ENCODE measurements at places on chromosomes 13 and 19.

DNA sequence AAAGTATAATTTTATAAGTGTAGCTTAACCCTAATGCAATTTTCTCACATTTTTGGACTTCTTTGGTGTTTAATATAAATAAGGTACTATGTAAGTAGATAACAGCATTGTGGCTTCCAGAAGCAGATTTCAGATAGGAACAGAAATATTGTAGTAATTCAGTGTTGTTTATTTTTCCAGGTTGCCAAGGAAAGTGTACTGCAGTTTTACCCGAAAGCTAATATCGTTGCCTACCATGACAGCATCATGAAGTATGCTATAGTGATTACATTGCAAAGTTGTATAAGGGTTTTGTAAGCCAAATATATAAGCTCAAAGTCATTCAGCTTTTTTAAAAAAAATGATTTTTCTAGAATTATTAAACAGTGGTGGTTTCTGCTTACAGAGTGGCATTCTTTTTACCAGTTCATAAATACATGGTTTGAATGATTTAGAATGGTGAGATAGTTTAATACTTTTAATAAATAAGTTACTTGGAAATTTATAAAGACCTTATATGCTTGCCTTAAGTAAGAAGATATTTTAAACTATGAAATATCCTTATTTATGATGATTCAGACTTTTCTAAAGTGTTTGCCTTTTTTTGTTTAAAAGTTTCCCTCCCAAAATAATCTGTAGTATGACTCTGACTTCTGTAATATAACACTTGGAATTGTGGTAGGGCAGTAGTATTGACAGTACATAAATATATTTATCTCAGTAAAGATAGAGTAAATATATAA is 3.7 kb downstream of the UBA2 start:
- no peak for DNase-seq

GRCh38 chr19:44141191-44142058 is at the start of gene ZNF234:
Gene ZNF234 (plus strand): TSS chr19:44141554. CDS start chr19:44144633, 3,079 bp downstream.
- DNase-seq, result peak; percentile 48

GRCh38 chr13:41463838-41464602 is 6.7 kb downstream of the RGCC start:
- DNase-seq, result no peak

DNA sequence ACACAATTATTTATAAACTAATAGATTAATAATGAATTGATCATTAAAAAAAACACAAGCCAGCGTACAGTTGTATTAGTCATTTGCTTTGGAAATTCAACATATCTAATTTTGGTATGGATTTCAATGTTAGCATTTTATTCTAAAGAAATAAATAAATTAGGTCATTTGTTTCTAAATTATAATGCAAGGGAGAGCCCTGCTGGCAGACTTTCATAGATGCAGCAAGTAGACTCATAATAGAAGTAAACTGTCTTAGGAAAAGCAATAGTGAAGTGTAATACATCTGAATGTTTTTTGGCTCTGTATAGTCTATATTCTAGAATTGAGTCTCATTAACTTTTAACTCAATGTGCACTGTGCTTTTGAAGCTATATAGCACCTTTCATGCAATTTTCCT is 982.4 kb upstream of the MIR17HG start:
- DNase-seq, result no peak

DNA sequence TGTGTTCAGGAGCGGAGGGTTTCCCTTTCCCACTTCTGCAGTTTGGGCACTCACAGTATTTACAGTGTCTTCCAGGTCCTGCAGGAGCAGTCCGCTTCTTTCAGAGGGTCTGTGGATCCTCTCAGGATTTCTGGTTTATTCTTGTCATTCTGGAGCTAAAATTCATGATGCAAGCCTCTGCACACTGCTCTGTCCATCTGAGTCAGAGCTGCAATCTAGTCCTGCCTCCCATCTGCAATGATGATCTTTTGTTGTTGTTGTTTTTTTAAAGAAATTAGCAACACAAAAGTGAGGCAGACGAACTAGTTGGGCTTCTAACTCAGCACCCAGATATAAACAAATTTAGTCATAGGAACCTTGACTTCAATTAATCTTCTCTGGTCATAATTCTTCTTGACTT is 86.5 kb downstream of the DLEU7 start:
- no peak for DNase-seq

DNA sequence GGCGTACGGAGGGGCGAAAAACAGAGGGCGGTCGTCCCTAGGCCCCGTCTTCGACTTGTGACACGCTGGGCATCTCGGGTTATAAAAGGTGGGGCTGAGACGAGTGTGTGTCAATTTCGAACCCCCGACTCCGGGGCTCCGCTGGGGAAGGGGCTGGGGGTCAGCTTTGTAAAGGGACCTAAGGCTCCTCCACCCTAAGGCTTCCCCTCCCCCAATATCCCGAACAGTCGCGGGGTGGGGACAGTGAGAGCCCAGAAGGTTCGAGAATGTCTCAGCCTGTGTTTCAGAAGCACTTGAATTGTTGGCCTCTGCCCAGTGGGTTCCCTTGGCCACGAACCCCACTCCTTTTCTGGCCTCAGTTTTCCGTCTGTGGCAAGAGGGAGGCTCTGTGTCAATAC is 450 bp downstream of the SELENOW start:
- no peak for DNase-seq

- no peak for DNase-seq
Measured at GRCh38 chr13:83414393-83414792, 467.9 kb downstream of the SLITRK1 start.

- DNase-seq, result no peak
Measured at GRCh38 chr19:52567921-52568320, 2.2 kb upstream of the ZNF701 start.

GRCh38 chr19:49151267-49152118 is 3.7 kb downstream of the HRC start:
- no peak for DNase-seq

DNA sequence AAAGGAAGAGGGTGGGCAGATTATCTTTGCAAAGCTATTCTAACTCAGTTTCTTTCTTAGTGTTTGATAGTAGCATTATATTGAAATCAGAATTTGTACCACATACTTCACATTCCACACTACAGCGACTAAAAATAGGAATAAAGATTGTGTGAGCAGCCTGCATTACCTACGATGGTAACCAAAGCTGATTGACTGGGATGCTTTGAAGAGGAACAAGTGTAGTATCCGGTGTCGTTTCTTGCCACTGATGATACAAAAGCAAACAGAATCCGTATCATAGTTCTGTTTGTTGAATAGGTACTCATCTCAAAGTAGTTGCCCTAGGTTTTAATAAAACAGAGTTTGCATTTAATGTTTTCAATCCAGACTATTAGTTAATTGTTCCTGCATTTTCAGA is 51.2 kb downstream of the FLT3 start:
- no peak for DNase-seq

- no peak for DNase-seq
Measured at GRCh38 chr19:31126236-31126635, 223.0 kb downstream of the TSHZ3 start.

DNA sequence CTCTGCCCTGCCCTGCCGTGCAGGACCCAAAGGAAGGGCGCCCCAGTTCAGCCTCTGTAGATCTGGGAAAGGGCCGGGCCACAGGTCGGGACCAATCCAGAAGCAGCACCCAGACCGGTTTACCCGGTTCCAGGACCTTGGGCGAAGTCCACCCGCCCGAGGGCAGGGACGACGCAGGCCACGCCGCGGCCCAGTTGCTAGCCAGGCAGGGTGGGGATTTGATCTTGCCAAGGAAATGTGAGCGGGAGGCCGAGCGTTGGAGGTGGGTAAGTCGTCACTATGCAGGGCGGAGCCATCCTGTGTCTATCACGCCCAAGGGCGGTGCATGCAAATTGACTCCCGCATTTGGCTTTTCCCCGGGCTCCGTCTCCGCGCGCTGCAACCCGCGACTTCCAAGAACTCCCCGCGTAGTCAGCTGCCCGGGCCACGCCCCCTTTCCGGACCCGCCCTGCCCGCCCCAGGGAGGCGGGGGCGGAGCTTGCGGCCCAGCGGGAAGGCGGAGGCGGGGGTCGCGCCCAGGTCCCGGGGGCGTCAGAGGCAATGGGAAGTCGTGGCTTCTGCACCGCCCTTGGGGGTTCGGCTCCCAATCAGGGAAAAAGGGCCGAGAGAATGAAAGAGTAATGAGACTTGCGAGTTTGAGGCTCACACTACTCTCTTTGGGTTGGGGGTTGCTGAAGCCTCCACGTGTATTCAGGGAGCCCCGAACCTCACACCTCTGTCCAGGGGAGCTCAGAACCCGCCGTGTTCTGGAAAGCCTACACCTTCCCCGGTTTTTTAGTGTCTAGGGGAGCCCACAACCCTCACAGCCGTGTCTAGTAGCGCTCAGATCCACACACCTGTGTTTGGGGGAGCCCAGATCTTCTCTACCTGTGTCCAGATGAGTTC is 12.8 kb downstream of the IER2 start:
- peak; percentile 93 for DNase-seq

DNA sequence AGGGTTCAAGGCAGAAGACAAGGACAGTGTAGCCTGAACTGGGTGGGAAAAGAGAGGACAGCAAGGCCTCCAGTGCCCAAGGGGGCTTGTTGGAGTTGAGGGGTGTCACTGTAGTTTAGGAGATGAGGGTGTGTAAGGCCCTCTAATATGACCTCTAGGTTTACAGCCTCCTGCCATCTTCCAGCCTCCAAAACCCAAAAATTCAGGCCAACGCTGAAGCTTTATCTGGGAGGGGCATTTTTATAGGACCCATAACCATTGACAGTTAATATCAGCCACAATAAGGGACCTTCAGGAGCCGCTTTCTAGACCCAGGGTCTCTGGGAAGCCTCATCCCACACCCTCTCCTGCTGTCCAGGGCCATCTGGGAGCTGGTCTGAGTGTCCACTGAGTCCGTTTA is 2.8 kb downstream of the KLF1 start:
- no peak for DNase-seq

DNA sequence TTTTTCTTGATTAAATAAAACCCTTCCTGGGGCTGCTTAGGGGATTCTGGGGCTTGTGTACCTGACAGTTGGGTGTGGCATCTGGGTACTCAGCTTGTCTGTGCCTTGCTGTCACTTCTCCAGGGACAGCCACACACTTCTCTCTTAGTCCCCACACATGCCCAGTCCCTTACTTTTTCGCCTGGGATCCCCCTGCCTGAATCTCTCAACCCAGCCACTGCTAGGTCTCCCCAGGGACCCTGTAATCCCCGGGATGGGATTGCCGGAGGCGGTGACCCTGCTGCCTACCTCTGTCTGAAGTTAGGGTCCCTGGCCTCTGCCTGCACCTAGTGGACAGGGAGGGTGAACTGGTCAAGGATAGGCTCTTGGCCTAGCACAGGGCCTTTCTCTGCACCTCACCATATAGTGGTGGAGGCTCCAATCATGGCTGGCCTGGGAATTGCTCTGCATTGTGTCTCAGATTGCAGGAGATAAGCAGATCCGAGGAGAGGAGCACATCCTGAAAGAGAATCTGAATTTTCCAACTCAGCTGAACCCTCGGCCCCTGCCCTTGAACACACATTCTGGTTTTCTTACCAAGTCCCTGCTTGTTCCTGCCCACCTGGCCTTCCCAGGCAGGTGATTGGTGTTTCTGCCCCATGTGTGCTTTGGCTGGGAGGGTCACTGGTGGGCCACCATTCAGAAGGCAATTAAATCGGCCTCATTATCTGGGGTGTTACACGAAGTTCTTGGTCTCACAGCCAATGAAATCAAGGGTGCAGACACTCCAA is 8.7 kb upstream of the ZNF492 start:
- DNase-seq, result no peak

GRCh38 chr13:105894697-105895096 is 640.8 kb downstream of the EFNB2 start:
- no peak for DNase-seq

GRCh38 chr13:77786695-77787287 is 89.3 kb downstream of the SLAIN1 start:
- no peak for DNase-seq

- DNase-seq, result no peak
Measured at GRCh38 chr19:32744555-32745325, 25.2 kb downstream of the TDRD12 start.

GRCh38 chr19:33558856-33559255 is 37.3 kb upstream of the PEPD start:
- no peak for DNase-seq

DNA sequence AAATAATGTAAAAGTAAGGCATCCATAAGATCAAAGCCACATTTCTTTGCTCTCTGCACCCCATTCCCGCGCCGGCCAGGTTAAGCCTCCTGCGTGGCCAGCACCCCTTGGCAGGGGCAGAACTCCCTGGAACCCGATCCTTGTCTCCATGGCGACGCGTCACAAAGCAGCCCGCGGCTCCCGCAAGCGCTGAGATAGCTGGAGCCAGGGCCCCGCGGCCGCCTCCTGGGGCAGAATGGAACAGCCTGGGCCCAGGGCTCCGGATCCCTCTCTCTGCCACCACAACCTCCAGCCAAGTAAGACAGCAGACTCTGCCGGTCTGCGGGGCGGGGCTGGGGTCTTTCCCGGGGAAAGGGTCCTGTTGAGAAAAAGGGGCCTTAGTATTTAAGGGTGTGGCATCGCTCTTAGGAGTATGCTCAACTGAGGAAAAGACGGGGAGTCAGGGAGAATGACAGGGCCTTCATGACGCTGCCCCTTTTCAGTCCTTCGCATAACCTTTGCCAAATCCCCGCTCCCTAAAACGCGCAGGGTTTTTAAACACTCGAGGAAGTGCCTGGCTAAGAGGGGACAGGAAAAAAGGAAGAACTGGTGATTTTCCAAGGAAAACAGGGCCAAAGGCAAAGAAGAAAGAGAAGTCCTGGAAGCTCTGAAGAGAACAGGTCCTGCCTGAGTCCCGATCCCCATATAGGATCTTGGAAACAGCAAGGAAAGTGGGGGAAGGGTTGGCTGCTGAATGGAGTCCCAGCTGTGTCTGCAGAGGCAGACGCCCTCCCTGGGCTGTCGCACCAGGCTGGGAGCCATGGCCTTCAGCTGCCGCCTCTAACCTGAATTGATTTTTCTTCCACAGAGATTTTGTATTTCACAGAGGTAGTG is at the start of gene TEX26:
TEX26 (plus strand) TSS at position 176 of the 873 bp plus-strand sequence; CDS start at position 236, 60 bp downstream.
- no peak for DNase-seq

DNA sequence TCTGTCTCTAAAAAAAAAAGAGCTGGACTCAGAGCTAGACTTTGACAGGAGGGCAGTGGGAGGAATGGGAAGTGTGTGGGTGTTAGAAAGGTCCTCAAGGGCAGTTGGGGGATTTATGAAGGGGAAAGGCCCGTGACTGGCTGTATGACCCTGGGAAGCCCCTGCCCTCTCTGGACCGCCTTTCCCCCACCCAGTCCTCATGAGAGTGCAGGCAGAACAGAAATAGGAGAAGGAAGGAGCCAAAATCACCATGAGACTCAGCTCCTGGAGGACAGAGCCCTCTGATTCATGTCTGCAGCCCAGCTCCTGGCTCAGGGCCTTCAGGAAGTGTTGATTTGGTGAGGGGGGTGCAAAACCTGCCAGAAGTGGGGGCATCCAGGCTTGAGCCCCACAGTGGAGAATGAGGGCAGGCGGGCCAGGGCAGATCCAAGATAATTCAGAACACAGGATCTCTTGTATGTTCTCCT is 8.7 kb upstream of the SMG9 start:
- DNase-seq, result no peak

GRCh38 chr13:36358175-36358718 is 12.1 kb upstream of the SPART start:
- DNase-seq, result no peak

DNA sequence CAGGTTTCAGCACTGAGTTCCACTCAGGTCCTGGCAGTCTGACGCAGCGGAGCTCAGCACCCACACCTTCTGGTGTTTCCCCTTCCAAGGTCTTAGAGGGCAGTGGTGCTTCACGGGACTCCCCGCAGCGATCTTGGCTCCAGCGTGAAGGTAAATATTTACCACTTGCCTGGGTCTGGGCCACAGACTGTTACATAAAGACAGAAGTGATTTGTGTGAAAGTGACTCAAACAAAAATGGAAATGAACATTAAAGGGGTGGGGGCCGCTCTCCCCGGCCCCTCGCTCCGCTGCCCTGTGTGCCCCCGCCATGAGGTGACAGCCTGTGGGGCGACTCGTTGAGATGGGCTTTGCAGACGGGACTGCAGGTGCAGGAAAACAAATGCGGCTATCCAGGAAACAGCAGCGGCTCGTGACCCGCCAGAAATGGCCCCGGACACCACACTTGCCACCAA is 55.0 kb downstream of the GGACT start:
- no peak for DNase-seq

All from GM12864 (cell line).